EH (cell line): ENCODE measurements at places on chromosomes 7 and 10.

GRCh38 chr10:35324196-35324595 lies 12.1 kb upstream of the CCNY start:
- peak; percentile 64 for DNase-seq

- no peak for DNase-seq
These were observed 587.9 kb downstream of the PHTF2 start for GRCh38 chr7:78386520-78386919.

GRCh38 chr7:66575398-66575797 lies 53.3 kb upstream of the KCTD7 start:
- DNase-seq, result no peak

GRCh38 chr10:13165177-13165576 lies 3.8 kb downstream of the MCM10 start:
- no peak for DNase-seq

DNA sequence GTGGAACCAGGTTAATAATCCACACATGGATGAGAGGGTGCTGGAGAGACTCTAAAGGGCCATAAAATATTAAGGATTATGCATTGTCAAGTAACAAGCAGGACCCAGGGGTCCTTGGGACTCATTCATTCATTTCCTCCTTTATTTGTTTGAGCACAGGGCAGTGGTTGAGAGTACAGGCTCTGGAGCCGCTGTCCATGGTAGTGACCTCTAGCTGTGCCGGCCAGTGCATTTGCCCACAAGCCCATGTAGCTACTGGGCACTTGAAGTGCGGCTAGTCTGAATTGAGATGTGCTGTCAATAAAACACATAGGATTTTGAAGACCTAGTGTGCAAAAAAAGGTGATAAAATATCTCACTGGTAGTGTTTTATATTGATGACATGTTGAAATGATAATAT lies 137.6 kb downstream of the C10orf105 start:
- peak; percentile 61 for DNase-seq

- DNase-seq, result peak; percentile 30
These were observed 4.9 kb downstream of the PTEN start for GRCh38 chr10:87868277-87868676.

GRCh38 chr7:125506331-125506730 lies 576.7 kb upstream of the POT1 start:
- no peak for DNase-seq
